ENCODE measurements at places on chromosomes 7 and 10. TPM values are rescaled to one million over a fixed set of nuclear protein-coding genes. Genes with fewer than 3 reads are reported as not detected.

GRCh38 chr7:108167460-108167859 lies 37.3 kb upstream of the LAMB4 start:
- H3K4me1 ChIP-seq, result no peaks in the 10 kb centered on the region
- DNase-seq, result no peak
- no peak overlapping the region for H3K4me3 ChIP-seq
- H3K27me3 ChIP-seq, result no peaks in the 10 kb centered on the region
- H3K36me3 ChIP-seq, result no peaks in the 10 kb centered on the region
- no peak overlapping the region for H3K27ac ChIP-seq

- H3K36me3 ChIP-seq, result no peaks in the 10 kb centered on the region
- H3K4me1 ChIP-seq, result no peaks in the 10 kb centered on the region
- no peak overlapping the region for H3K27ac ChIP-seq
- no peaks in the 10 kb centered on the region for H3K27me3 ChIP-seq
- no peak overlapping the region for H3K4me3 ChIP-seq
Observed at GRCh38 chr7:41574377-41574776, 128.5 kb downstream of the INHBA start.

GRCh38 chr7:70487428-70487827 lies 644.5 kb upstream of the GALNT17 start:
- H3K4me1 ChIP-seq, result no peaks in the 10 kb centered on the region
- H3K27ac ChIP-seq, result no peak overlapping the region
- H3K27me3 ChIP-seq, result no peaks in the 10 kb centered on the region

The DPYSL4 gene
- total RNA-seq, result 0.96 TPM

- H3K36me3 ChIP-seq, result no peaks in the 10 kb centered on the region
- H3K4me1 ChIP-seq, result peaks cover 12% of the 10 kb centered on the region
- DNase-seq, result no peak
- peaks cover 24% of the 10 kb centered on the region for H3K27me3 ChIP-seq
- no peak overlapping the region for H3K4me3 ChIP-seq
Observed at GRCh38 chr7:2687338-2687869, 598 bp upstream of the AMZ1 start.

The UNCX gene
- total RNA-seq, result not detected

The ZC3HAV1L gene
- total RNA-seq, result 0.44 TPM

The TMEM236 gene
- 0.05 TPM for total RNA-seq

DNA sequence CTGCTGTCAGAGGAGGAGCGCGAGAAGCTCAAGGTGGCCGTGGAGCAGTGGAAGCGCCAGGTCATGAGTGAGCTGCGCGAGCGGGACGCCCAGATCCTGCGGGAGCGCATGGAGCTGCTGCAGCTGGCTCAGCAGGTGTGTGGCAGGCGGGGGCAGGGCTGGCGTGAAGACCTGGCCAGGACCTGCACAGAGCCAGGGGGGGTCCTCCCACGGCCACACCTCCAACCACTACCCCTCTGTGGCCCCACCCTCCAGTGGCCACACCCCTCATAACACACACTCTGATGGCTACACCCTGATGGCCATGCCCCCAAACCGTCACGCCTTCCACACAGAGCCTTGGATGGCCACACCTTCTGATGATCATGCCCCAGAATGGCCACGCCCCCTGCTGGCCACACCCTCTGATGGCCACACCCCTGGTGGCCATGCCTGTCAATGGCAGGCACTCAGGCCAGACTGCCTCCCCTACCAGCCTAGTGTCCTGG lies 23.4 kb upstream of the DPYSL4 start:
- no peaks in the 10 kb centered on the region for H3K27me3 ChIP-seq
- H3K36me3 ChIP-seq, result no peaks in the 10 kb centered on the region
- H3K27ac ChIP-seq, result no peak overlapping the region
- H3K4me1 ChIP-seq, result peaks cover 36% of the 10 kb centered on the region

The CLRN3 gene
- not detected for total RNA-seq

- H3K4me1 ChIP-seq, result peaks cover 37% of the 10 kb centered on the region
- H3K36me3 ChIP-seq, result no peaks in the 10 kb centered on the region
- no peaks in the 10 kb centered on the region for H3K27me3 ChIP-seq
- no peak overlapping the region for H3K4me3 ChIP-seq
- H3K27ac ChIP-seq, result no peak overlapping the region
Observed at GRCh38 chr10:79055100-79055782, 13.5 kb upstream of the ZMIZ1 start.

The ITPRID1 gene
- total RNA-seq, result not detected

DNA sequence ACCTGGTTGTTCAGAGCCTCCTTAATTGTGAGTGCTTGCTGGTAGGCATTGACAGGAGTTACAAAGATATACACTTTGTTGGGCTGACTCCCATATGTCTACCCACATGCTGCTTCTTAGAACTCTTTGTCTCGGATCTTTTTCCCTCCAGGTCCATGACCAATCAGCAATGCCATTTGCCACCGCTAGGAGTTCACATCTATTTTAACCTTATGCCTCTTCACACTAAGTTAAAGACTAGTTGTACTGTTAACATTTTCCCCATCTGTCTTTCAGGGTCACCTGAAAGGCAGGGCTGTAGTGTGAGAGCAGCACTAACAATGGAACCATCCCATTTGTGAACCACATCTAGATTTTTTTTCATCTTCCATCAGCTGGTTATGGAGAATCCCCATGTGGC lies 226.7 kb upstream of the NPY start:
- no peaks in the 10 kb centered on the region for H3K36me3 ChIP-seq
- no peak overlapping the region for H3K27ac ChIP-seq
- no peak overlapping the region for H3K4me3 ChIP-seq
- H3K27me3 ChIP-seq, result peaks cover 4% of the 10 kb centered on the region

The NODAL gene
- not detected for total RNA-seq

- no peaks in the 10 kb centered on the region for H3K36me3 ChIP-seq
- no peak for DNase-seq
- no peaks in the 10 kb centered on the region for H3K27me3 ChIP-seq
- no peaks in the 10 kb centered on the region for H3K4me1 ChIP-seq
- no peak overlapping the region for H3K4me3 ChIP-seq
- no peak overlapping the region for H3K27ac ChIP-seq
Observed at GRCh38 chr10:76113952-76114351, 682.5 kb downstream of the LRMDA start.

The CLEC2L gene
- not detected for total RNA-seq

DNA sequence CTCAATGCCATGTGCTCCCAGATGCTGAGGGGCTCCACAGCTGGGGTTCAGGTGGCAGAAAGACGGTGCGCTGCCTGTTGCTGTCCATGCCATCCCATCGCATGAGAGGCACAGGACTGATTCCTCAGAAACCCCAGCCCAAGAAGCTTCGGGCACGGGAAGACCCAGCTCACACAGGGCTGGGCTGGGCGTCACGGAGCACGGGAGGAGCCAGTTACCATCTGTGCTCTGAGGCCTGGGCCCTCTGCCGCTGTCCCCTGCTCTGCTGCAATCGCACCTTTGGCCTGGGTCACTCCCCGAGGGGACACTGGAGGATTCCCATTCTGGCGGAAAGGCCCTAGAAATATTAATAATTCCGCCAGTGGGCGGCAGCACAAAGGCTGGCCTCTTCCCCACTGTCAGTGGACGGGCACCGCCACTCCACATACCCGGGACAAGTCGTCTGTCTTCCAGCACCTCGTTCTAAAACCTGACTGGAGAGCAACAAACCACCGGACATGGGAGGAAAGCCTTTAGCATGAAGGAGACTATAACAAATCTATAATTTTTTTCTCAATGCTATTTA lies 92.1 kb downstream of the PIP4K2A start:
- peaks cover 4% of the 10 kb centered on the region for H3K36me3 ChIP-seq
- no peak overlapping the region for H3K4me3 ChIP-seq
- peaks cover 70% of the 10 kb centered on the region for H3K4me1 ChIP-seq
- H3K27me3 ChIP-seq, result no peaks in the 10 kb centered on the region
- no peak overlapping the region for H3K27ac ChIP-seq

The MGMT gene
- total RNA-seq, result 9.0 TPM

GRCh38 chr7:137987968-137988367 lies 13.9 kb downstream of the CREB3L2 start:
- no peak overlapping the region for H3K27ac ChIP-seq
- peaks cover 4% of the 10 kb centered on the region for H3K36me3 ChIP-seq
- H3K4me3 ChIP-seq, result no peak overlapping the region

DNA sequence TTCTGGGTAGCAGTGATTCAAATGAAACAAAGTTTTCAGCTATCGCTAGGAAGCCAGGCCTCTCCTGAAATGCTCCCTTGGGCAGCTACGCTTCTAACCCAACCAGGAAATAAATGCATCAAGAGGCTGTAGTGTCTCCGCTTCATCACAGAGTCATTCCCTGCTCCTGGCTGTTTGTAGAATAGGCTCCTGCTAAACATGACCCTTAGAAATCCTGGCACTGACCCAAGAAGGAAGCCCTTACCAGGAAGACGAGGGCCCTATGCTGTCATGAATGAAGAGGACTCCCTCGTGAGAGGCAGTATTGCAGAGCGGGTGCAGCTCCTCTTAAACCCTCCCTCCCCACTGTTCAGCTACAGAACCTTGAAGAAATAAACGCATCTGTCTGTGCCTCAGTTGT lies 48.3 kb downstream of the NOD1 start:
- H3K4me3 ChIP-seq, result no peak overlapping the region
- no peaks in the 10 kb centered on the region for H3K27me3 ChIP-seq
- DNase-seq, result no peak
- H3K36me3 ChIP-seq, result peaks cover 42% of the 10 kb centered on the region
- no peak overlapping the region for H3K27ac ChIP-seq
- no peaks in the 10 kb centered on the region for H3K4me1 ChIP-seq

The BLVRA gene
- total RNA-seq, result 15.7 TPM

DNA sequence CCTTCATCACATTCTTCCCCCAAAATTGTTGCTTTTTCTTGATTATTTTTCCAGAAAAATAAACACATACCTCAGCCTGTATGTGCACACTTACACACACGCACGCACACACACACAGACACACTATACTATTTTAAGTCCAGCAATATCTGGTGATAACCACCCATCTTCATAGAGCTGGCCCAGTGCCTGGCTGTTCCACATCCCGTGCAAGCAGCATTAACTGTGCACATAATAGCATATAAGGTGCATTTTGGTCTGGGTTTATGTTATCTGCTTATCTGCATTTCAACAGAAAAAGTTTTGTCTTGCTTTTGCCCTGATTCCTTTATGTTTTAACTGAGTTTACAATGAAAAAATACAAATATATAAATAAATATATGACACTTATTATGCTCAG lies 143.1 kb upstream of the KLF6 start:
- H3K27me3 ChIP-seq, result no peaks in the 10 kb centered on the region
- H3K27ac ChIP-seq, result no peak overlapping the region
- H3K4me3 ChIP-seq, result no peak overlapping the region
- H3K36me3 ChIP-seq, result no peaks in the 10 kb centered on the region
- no peak for DNase-seq

DNA sequence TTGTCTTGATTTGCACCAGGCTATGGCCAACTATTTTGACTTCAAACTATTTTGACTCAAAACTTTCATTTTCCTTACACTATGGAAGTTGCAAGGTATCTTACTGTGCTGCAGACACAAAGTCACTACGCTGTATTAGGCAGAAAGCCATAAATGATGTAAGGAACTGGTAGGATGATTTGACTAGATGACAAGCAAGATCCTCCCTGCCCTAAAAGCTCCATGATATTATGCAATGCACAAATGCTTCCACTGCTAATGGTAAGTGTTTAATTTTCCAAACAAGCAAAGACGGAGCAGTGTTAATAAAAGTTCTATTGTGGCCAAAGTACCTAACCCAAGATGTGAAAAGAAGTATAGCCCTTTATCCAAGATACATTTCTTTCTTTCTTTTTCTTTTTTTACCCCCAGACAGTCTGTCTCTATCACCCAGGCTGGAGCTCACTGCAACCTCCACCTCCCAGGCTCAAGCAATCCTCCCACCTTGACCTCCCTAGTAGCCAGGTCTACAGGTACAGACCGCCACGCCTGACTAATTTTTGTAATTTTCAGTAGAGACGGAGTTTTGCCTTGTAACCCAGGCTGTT lies 98.2 kb downstream of the ANK3 start:
- no peak for DNase-seq
- H3K4me1 ChIP-seq, result no peaks in the 10 kb centered on the region
- H3K4me3 ChIP-seq, result no peak overlapping the region
- no peak overlapping the region for H3K27ac ChIP-seq

DNA sequence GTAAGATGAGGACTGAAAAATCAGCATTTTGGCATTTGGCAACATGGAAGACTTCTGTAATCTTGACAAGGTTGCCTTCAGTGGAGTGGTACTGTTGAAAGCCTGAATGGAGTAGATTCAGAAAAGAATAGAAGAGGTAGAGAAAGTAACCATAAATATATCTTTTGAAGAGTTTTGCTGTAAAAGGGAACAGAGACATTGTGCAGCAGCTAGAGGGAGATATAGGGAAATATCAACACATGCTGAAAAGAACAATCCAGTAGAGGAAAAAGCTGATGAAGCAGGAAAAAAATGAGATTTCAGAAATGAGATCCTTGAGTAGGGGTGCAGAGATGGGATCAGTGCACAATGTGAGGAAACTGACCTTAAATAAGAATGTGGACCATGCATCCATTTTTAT lies 60.0 kb downstream of the RAPGEF5 start:
- no peaks in the 10 kb centered on the region for H3K36me3 ChIP-seq
- H3K27me3 ChIP-seq, result no peaks in the 10 kb centered on the region
- no peak overlapping the region for H3K4me3 ChIP-seq
- no peak overlapping the region for H3K27ac ChIP-seq
- no peaks in the 10 kb centered on the region for H3K4me1 ChIP-seq

DNA sequence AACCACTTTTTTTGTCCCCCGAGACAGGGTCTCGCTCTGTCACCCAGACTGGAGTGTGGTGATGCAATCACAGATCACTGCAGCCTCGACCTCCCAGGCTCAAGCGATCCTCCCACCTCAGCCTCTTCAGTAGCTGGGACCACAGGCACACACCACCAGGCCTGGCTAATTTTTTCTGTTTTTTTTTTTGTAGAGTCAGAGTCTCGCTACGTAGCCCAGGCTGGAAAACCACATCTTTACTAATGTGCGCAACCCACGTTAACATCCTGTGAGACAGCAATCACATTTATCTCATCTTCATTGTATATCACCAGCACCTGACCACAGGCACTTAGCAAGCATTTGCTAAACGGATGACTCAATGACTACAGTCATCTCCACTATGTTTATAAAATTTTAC lies 77.8 kb upstream of the ATP6V0A4 start:
- H3K4me3 ChIP-seq, result no peak overlapping the region
- no peak overlapping the region for H3K27ac ChIP-seq
- peaks cover 6% of the 10 kb centered on the region for H3K4me1 ChIP-seq
- no peaks in the 10 kb centered on the region for H3K27me3 ChIP-seq

DNA sequence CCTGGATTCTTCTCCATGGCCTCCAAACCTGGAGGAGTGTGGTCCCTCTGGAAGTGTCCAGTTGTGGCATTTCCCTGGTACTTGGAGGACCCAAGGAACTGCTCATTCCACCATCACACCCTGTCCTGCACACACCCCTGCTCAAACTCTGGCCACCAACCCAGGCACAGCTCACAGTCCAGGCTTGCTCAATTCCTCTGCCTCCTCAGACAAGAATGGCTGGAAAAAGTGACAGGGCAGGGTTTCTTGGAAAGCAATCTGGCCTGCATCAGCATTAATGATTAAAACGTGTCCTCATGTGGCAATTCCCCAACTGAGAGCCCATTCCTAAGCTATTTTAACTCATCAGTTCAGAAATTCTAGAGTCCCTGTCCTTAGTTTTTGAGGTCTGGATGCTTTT lies 17.2 kb upstream of the TPST1 start:
- DNase-seq, result no peak
- H3K27ac ChIP-seq, result no peak overlapping the region
- no peaks in the 10 kb centered on the region for H3K27me3 ChIP-seq
- no peaks in the 10 kb centered on the region for H3K36me3 ChIP-seq

The KDM7A gene
- 46.5 TPM for total RNA-seq

All from CD4-positive, alpha-beta T cell (primary cell).